ENCODE measurements at places on chromosomes 3 and 15. TPM values are rescaled to one million over a fixed set of nuclear protein-coding genes. Genes with fewer than 3 reads are reported as not detected.
A peak's percentile ranks its signal among the peaks of the same experiment; 100 is the strongest.

DNA sequence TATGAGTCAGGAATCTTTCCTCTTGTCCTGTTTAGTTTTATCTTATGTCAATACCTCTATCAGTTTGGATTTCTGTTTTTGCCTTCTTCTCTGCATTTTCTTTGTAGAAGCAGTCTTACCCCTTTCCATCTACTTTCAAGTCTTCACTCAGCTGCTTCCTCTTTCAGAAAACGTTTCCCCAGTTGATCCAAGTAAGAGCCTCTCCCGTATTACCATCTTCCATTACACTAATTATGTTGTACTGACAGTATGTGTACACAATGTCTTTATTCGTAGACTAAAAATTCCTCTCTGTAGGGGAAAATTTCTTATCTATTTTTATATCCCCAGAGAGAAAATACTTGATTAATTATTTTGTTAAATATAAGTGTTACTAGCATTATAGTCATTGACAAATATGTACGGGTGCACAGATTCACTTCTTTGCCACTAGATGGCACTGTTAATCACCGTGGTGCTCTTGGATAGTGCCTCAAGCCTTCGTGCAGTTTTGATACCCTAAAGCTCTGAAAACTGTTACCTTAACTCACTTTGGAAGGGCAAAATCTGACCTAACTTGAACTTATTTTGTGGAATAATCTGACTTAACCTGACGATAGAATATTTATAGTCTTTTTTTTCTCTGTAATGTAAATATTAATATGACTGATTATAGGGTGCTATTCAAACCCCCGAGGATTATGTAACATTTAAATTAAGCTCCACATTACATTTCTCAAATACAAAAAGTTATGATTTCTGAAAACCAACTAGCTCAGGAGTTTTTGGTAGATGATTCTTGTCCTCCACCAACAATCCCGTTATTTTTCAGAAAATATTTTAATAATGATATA, 74.2 kb upstream of the POU1F1 start:
- DNase-seq: peak; percentile 55

DNA sequence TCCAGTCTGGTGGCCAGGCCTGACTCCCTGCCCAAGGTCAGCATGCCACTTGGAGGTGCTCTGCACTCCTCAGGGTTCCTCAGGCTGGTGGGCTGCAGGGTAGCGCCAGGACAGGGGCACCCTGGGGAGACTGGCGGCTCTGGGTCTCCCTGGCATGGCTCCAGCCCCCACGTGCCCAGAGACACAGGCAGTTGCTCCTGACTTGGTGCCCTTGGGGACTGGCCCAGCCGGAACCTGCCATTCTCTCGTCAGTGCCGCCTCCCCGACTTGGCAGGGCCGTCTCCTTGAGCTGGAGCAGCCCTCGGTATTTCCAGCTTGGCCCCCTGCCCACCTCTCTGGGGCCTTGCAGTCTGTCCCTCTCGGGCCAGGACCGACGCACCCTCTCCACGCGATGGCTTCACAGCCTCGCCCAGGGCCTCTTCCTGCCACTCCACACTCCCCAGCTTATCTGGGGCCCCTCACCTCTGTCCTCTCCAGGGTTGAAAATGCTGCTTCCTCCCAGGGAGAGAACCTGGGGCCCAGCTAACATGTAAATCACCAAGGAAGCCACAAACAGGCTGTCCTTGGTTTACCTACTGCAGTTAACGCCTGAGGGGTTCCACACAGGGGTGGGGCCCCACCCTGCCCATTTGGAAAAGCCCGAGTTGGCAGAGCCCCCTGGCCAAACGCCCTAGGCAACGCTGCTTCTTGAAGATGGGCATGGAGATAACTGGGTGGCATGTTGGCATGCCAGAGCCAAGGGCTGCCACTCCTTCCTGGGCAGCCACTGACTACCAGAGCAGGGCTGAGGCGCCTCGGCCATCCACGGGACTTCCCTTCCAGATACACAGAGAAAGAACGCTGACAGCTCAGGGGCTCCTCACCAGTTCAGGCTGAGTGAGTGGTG, 61.4 kb downstream of the SMAD6 start:
- peak; percentile 20 for DNase-seq

GRCh38 chr3:39277893-39278615, 1.8 kb downstream of the CX3CR1 start:
- DNase-seq: no peak

GRCh38 chr15:80991421-80991820, 1.8 kb upstream of the MESD start:
- no peak for DNase-seq

DNA sequence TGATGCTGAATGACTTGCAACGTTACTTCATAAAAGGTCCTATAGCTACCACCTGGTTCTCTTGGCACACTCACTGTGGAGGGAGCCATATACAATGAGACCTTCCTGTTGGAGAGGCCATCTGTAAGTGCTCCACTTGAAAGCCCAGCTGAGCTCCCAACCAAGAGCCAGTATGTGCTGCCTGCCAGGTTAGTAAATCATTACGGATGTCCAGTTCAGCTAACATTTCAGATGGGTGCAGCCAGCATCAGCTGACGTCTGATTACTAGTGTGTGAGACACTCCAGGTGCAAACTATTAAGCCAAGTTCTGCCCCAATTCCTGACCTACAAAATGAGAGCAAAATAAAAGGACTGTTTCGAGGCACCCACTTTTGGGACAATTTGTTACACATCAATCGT, 274.4 kb upstream of the ROBO2 start:
- DNase-seq: no peak

GRCh38 chr3:138862531-138862923, 27.8 kb upstream of the PIK3CB start:
- no peak for DNase-seq

- no peak for DNase-seq
Observed at GRCh38 chr3:88744896-88745295, 362.5 kb upstream of the EPHA3 start.

GRCh38 chr3:13065727-13066126, 7.5 kb downstream of the IQSEC1 start:
- no peak for DNase-seq

The SHC4 gene
- 9.5 TPM for total RNA-seq

DNA sequence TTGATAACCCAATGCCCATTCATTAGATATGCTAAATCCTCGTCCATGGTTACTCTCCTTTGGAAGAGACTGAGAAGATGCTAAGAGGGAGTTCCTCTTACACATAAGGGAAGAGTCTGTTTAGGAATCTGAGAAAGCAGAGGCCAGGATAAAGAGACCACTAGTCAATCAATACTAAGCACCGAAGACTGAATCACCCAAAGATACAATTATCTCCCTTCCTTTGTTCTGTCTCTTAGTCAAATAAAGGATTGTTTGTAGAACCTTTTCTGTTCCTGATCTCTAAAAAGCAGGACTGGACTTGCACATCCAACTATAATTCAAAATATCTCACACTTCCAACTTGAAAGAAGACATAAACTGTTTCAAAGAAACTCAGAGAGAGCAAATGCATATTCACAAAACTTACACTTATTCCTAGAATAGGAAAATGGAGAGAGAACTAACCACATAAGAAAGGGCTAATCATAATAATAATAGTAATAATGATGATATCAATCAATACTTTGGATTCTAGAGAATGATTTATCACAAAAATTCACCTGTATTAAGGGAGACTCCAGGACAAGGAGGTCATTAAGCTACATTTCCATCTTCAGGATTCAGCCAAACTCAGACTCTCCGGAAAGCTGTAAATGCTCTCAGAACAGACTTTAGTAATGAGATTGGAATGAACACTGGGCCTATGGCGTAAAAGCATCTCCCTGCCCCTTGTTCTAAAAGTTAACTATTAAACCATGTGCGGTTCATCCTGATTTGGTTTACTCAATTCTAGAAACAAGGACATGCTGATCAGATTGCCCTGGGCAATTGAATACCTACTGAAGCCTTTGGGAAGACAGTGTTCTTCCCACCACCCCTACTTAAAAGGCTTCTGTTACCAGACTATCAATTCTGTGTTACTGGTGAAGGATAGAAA, 401.5 kb downstream of the ZBTB20 start:
- DNase-seq: no peak

- DNase-seq: no peak
Observed at GRCh38 chr3:4021162-4021561, 221.9 kb downstream of the LRRN1 start.

DNA sequence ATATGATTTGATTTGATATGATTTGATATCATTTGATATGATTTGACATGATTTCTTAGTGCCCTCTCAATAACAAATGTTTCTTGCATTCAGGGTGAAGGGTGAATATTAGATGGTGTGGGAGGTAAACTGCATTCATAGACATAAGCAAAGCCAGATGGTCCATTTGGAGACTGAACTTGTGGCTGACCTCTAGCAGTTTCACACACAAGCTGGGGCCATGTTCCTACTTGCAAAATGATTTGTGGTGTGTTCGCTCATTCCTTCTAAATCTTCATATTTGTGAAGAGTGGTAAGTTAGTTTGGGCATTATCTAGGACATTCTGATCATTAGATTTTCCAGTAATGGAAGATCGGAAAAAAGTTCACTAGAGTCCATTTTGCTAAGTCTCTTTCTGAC, 40.5 kb upstream of the CCR4 start:
- DNase-seq: no peak

GRCh38 chr3:142724682-142725356, 985 bp downstream of the TRPC1 start:
- peak; percentile 27 for DNase-seq

The LRRFIP2 gene
- total RNA-seq: 77.3 TPM

DNA sequence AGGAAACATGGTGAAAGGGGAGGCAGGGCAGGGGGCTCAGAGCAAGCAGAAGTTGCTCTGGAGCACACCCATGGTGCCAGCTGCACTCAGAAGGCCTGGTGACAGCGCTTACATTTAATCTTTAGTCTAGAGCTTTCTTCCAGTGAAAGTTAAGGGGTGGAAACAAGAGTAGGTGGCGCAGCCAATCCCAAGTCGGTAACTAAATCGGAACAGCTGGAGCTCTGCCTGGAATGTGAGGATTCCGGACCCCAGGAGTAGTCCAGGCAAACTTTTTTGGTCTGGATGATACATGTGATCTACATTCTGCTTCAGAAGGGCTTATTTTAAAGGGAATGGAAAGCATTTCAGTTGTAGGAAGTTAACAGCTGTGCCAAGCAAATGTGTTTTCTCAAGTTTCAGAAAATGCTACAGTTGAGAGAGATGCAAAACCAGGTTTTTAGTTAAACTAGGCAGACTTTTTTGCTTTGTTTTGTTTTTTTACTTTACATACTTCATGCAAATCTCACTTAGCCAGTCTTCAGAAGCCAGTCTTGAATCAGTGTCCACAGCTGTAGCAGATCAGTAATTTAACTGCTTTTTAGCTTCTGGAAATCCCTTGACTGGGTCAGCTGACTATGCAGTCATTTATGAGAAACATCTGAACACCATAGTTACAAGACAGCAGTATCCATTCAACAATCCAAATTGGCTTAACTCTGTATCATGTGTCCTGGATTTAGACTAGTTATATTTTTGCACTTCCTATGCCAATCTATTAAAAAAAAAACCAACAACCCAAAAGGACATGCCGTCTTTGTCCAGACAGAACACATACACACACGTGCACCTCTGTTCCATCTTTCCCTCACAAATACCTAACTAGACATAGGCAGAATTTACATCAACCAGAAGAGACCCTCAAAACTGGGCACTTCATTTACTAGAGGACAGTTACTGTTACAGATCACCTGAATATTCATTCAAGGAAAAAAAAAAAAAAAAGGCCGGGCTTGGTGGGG, 33.2 kb downstream of the ZNF106 start:
- no peak for DNase-seq

DNA sequence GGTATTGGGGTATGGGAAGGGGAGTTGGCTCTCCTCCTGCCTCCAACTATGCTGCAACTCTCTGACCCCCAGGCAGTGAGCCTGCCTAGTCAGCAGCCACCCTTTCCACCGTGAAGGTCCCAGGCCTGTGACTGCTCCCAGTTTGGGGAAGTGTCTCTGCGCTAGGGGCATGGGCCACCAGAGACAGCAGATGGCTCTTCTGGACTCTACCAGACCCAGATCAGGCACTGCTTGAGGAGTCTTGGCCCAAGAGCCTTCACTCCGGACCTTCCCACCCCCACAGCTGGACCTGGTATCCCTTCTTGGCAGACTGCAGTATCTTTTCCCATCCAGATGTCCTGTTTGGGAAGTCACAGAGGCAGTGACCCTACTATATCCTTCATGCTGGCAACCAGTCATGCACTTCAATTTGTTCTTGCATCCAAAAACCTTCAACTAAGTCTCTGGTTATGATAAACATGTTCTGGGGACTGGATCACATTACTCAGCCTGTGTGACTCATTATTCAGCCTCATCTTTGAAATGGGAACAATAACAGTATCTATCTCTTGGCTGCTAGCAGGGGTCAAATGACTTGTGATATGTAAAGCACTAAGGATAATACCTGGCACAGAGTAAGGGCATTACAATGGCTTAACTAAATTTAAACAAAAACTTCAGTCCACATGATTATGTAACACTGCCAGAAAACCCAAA, 62.7 kb downstream of the POMGNT2 start:
- no peak for DNase-seq

- DNase-seq: peak; percentile 34
Observed at GRCh38 chr3:148379763-148380382, 317.8 kb upstream of the AGTR1 start.

- DNase-seq: no peak
Observed at GRCh38 chr3:196051282-196052076, 30.4 kb downstream of the TFRC start.

- no peak for DNase-seq
Observed at GRCh38 chr3:35680866-35681650, 41.7 kb downstream of the ARPP21 start.

GRCh38 chr3:122864498-122864897, 69.6 kb downstream of the SLC49A4 start:
- DNase-seq: no peak

The SQOR gene
- total RNA-seq: 3.4 TPM

- no peak for DNase-seq
Observed at GRCh38 chr3:124044956-124045355, 53.0 kb upstream of the ROPN1 start.

The TM6SF1 gene
- total RNA-seq: 1.8 TPM

DNA sequence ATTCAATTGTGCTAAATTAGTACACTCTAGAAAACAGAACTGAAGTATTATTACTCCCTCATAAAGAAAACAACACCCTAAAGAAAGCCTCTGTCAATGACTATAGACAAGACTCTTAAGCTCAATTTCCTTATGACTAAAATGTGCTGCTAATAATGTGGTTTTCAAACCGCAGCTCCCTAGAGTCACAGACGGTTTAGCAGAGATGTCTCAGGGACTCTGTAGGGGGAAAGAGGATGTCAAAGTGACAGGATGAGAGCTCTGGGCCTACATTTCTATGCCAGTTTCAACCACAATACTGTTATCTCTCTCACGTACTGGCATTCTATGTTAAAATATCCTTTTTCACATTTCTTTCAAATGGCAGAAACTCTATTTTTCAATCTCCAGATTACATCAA, 37.6 kb upstream of the WDR49 start:
- no peak for DNase-seq

Data from cerebellum (tissue), 4 donors.